Kidney (tissue), 22 donors: ENCODE measurements at places on chromosomes 3 and 15.

- DNase-seq: no peak
These were observed 79.6 kb upstream of the C3orf49 start for GRCh38 chr3:63739474-63739873.

DNA sequence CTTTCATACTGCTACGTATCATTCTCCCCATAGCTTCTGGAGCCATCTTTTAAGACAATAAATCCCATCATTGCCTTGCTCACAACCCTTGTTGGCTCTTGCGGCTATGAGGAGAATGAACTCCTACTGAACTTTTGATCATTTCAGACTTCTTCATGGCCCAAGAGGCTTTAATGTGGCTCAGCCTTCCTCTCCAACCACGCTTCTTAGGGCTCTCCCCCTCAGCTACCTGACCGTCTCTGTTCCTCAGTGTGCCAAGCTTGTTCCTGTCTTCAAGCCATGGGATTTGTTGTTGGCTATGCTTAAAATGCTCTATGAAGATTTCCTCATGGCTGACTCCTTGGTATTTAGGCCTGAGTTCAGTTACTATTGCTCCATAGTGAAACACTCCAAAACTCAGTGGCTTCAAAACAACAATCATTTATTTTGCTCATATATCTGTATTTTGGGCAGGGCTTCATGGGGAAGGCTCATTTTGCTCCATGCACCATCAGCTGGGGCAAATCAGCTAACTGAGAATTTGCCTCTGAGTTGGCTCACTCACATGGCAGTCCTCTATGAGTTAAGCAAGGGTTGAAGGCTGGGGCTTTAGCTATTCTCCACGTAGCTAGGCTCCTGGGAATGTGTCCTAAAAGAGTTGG is 47.5 kb downstream of the FOXL2 start:
- DNase-seq: no peak

- DNase-seq: peak; percentile 26
These were observed 1.3 kb downstream of the BNIP2 start for GRCh38 chr15:59687836-59688235.

DNA sequence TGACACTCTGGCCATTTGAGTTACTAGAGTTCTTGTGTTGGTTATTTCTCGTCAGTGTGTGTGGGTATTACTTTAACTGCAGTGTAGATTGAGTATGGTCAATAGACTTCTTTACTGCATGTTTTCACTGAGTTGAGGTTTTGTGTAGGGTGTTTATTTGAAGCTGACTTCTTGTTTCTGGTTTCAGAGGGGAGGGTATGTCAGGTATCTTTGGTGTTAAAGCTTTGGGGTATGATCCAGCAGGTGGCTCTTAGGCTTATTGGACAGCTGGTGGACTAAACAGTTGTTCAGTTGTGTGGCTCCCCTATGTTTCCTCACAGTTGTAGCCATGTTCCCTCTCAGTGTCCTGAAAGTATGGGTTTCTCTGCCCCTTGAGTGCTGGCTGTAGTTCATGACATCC is 72.0 kb downstream of the AKAP13 start:
- no peak for DNase-seq

GRCh38 chr15:88428805-88429605 is 38.2 kb downstream of the MRPL46 start:
- DNase-seq: no peak

GRCh38 chr15:65937476-65937875 is 68.2 kb downstream of the RAB11A start:
- no peak for DNase-seq

DNA sequence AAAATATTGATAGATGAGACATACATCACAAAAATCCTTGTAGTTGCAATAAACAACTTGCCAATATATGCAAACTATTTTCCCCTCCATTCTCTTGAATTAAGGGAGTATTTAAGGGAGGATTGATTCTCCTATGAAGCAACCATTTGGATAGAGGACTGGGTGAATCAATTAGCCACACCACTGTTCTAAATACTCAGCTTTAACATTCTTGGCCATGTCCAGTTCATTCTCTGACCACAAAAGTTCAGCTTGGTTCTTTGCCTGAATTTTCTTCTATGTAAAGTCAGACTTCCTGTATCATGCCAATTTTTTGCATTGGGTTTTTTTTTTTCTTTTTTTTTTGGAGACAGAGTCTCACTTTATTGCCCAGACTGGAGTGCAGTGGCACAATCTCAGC is 15.8 kb upstream of the SEC11A start:
- no peak for DNase-seq

- no peak for DNase-seq
These were observed 56.8 kb upstream of the PEX5L start for GRCh38 chr3:180093535-180093934.
